Iris pigment epithelial cell (primary cell): ENCODE measurements at places on chromosomes 2 and 18.
A peak's percentile ranks its signal among the peaks of the same experiment; 100 is the strongest.

DNA sequence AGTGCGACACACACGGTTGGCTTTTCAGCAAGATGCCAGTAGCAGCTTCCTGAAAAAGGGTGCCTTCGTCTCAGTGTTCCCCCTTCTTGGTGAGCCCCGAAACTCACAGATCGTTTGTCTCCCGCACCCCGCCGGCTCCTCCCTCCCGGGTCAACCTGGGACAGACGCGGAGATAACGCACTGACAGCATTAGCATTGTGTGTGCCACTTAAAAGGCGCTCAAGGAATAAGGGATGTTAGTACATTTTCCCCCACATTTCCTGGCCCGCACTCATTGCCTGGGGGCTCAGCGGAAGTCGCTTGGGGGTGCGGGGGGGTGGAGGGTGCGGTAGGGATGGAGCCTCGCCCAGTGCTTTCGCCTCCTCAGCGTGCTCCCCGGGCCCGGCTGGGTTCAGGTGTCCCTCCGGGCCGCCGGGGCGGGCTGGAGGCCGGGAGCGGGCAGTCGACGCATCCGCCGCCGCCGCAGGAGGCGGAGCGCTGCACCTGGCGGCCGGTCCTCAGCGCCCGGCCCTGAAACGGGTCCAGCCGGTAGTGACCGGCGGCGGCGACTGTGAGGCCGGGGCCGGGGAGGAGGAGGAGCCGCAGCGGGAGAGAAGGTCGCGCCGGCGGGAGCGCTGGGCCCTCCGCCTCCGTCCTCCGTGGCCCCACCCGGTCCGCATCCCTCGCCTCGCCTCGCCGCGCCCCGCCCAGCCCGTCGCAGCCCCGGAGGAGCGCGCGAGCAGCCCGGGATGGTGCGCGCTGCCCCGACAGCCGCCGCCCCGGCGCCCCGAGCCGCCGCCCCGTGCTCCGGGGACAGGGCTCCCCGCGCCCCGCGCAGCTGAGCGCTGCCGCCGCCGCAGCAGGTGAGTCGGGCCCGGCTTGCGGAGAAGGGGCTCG, at the start of gene MFSD6:
MFSD6 (plus strand) TSS at position 694 of the 876 bp plus-strand sequence. CDS start 27,675 bp downstream, outside the sequence.
- no peak for DNase-seq

- DNase-seq = peak; percentile 85
These were observed 112.6 kb downstream of the CERS6 start for GRCh38 chr2:168568476-168569267.

- DNase-seq = no peak
These were observed 20.4 kb upstream of the TDRD15 start for GRCh38 chr2:21103274-21103891.

DNA sequence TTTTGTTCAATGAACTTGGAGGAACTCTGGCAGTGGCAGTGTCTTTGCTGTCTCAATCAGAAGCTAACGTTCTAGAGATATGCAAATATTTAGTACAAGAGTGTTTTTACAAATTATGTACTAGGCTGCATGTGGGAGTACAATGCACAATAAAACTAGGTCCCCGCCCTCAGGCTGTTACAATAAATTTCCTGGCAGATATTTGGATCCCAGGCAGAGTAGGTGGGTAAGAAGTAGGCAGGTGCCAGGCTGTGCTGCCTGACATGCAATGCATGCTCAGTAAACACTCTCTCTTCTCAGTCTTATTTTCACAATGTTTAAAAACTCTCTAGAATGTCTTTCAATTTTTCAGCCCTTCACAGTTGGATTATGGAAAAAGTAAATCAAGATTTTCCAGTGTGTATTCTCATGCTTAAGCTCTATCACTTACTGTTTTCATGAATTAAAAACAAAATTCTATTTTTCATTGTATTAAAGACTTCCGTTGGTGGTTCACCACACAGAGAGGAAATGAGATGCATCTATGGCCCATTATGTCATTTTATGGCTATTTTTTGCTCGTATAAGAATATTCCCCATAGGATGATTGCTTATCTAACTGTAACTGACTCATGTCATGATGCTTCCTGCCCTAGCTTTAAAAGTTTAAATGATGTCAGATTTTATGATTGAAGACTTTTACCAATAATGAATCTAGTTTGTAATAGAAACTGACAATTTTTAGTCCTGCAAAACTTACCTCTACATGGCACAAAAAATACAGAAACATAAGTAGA, 346.1 kb downstream of the RND3 start:
- peak; percentile 58 for DNase-seq

GRCh38 chr2:152336854-152337510, 2.0 kb downstream of the FMNL2 start:
- peak; percentile 67 for DNase-seq

GRCh38 chr18:37565101-37565976, at the start of gene CELF4:
TSS of gene CELF4 (minus strand) at chr18:37565798.
- peak; percentile 14 for DNase-seq

DNA sequence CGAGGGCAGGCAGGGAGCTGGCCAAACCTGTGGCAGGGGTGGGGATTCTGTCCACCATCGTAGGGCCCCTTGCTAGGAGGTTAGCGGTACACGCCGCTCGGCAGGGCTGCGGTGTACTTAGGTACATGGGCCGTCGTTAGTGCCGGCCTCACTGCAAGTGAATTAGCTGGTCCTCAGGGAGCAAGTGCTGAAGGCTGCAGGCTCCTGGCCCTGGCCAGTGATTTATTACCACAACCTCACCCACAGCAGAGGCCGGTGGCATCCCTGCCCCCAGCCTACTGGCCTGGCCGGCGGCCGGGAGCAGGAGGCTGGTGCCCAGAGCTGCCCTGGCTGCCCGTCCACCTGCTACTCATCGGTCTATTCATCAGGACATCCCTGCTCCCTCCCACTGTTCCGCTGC, 19.6 kb upstream of the PTMA start:
- no peak for DNase-seq

- DNase-seq = no peak
These were observed 16.4 kb upstream of the MSH2 start for GRCh38 chr2:47386551-47386950.

DNA sequence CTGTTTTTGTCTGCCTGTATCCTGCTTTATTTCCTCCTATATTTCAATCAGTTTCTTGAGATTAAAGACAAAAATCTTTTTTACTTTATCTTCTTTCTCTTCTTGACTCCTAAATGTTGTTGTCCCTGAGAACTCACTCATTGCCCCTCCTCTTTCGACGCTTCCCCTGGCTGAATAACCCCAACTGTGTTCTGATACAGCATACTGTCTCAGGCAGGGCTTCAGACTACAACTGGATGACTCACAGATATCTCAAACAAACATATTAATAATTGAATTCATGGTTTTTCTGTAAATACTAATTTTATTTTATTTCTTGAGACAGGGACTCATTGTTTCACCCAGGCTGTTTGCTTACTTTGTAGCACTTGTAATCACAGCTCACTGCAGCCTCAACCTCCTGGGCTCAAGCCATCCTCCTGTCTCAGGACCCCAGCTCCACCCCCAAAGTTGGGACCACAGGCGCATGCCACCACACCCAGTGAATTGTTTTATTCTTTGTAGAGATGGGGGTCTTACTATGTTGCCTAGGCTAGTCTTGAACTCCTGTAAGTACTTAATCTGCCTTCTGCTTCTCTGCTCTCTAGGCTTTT, 9.4 kb downstream of the ITGAV start:
- DNase-seq = peak; percentile 75

GRCh38 chr18:57561728-57562423, 24.6 kb downstream of the FECH start:
- DNase-seq = peak; percentile 58

DNA sequence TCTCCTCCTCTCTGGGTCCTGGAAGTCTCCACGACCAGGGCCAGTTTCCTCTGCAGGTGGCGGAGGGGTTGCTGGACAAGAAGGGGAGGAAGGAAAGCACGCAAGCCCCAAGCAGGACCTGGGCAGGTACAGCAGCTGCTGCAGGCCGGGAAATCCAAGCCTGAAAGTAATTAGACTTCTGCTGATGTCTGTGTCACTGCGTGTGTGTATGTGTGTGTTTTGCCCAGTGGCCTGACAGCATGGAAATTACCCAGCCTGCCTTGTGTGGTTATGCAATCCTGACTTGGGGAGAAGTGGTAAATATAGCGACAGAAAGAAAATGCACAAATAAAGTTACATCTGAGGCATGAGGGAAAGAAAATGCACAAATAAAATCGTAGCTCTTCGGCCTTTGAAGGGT, 121.8 kb upstream of the ZBTB14 start:
- no peak for DNase-seq

DNA sequence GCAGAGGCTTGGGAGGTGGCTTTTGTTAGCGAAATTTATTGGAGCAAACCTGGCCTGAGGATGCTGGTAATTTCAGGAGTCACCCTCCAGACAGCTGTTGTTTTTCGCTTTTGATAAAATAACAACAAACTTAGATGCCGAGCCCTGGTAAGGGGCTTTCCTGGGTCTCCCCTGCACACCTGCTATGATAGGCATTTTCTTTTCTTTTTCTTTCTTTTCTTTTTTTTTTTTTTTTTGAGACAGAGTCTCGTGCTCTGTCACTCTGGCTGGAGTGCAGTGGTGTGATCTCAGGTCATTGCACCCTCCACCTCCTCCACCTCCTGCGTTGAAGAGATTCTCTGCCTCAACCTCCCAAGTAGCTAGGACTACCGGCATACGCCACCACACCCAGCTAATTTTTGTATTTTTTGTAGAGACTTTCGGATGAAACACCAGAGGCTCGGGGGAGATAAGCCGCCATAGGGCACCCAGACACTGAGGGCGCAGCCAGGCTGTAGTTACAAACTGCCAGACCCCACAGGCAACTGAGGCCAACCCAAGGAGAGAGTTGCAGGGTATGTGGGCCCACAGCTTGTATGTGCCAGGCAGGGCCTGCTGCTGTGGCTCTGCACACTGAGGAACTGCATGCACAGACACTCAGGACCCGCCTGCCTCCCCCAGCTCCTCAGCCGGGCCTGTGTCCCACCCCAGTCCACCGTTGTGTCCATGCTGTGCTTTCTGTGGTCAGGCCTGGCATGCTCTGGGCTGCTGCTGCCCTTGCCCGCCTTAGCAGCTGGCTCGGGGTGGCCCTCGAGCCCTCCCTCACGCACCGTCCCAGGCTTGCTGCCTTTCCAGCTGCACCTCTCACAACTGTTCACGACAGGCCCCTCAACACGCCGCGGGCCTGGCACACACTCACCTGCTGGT, 3.9 kb downstream of the GYPC start:
- DNase-seq = no peak

DNA sequence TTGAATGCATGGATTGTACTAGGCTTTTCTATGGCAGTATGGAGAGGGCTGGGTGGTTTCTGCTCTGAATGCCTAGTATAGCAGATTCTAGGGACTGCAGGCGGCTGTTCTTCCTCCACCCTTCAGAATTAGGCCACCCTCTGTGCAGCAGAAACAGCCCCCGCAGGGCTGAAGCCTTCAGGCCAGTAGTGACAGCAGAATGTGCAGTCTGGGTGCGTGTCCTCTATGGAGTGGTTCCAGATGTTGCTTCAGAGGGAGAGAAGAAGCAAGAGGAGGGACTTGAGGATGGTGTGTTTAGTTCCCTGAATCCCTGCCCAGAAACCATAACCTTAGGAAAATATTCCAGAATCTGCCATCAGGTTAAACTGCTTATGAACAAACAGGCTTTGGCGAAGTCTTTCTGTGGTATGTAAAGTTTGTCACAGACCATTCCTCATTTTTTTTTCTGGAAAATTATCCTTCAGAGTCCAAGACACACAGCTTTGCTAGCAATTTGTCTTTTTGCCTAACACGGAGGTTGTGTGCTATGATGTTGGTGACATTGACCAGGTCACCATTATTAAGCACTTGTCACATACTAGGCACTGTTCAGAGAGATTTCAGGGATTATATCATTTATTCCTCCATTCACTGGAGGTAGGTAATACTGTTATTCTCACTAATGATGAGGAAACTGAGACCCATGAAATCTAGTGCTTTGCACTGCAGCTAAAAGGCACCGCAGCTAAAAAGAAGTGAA, 21.1 kb downstream of the CASP10 start:
- DNase-seq = peak; percentile 39
